ENCODE measurements at places on chromosomes 7 and 10.

GRCh38 chr10:30854656-30855055 is 177.0 kb downstream of the ZNF438 start:
- no peak for DNase-seq

GRCh38 chr10:129449893-129450292 is 17.1 kb upstream of the MGMT start:
- DNase-seq: no peak

DNA sequence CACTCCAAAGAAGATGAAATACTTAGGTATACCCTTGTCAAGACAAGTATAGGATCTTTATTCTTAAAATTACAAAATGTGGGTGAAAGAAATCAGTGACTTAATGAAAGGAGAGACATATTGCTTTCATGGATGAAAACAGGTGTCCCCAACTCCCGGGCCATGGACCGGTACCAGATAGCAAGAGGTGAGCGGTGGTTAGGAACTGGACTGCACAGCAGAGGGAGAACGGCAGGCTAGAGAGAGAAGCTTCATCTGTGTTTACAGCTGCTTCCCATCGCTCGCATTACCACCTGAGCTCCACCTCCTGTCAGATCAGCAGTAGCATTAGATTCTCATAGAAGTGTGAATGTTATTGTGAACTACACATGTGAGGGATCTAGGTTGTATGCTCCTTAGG is 408.9 kb downstream of the CALN1 start:
- no peak for DNase-seq

DNA sequence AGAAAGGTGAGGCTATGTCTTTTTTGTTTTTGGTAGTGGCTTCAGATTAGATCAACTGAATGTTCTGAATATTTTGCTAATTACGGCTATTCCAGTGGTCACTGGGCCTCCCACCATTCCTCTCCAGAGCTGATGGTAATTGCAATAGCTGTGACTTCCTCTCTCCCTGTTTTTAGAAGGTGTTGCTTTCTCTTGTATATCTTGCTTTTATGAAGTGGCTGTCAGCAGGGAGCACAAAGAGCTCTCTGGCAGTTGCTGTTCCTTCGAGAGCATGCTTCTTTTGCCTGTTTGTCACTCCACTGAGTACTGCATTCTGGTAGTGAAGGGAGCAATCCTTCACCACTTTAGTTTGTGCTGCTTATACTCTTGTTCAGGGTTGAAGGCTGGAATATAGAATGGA is 133.3 kb downstream of the EXOC4 start:
- no peak for DNase-seq

DNA sequence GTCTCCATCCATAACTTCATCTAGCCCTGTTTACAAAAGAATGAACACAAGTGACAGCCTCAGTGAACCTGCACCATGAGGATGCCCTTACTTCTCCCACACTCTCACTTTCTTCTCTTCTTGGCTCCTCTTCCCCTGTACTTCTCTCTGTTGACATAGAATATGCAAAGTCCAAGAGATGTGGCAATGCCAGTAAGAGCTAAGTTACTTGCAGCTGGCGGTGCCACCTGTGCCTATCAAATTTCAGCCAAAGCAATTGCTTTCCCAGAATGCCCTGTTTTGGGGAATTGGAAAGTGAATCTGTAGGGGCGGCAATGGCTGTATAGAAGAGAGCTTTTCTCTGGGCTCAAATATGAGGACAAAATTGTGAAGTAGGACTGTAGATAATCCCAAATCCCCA is 557.8 kb downstream of the AUTS2 start:
- no peak for DNase-seq

- no peak for DNase-seq
These were observed 274.8 kb downstream of the SFMBT2 start for GRCh38 chr10:7136016-7136415.

- no peak for DNase-seq
These were observed 56.2 kb downstream of the SEMA3D start for GRCh38 chr7:85130702-85131101.

GRCh38 chr7:150804802-150805201 is 4.2 kb downstream of the TMEM176A start:
- DNase-seq: no peak

- DNase-seq: no peak
These were observed 7.1 kb downstream of the AGMO start for GRCh38 chr7:15554744-15555143.

- no peak for DNase-seq
These were observed 142.9 kb downstream of the NOC3L start for GRCh38 chr10:94219829-94220228.

GRCh38 chr7:51240868-51241267 is 75.7 kb downstream of the COBL start:
- no peak for DNase-seq

DNA sequence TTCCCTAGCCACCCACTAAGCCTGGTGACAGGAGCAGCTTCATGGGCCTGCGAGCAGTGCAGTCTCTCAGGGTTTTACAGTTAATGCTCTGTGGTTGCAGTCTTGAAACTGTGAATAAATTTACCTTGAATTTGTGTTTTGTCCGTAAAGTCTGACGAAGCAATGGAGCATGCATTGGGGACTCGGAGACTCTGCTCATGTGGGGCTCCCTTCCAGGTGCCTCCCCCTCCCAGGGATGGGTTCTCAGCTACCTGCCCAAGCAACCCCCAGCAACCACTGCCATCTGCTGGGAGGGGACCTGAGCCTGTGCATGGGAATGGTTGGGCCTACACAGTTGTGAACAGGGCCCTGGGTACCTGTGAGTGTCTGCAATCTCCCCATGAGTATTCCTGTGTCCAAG is 36.3 kb upstream of the IKZF1 start:
- no peak for DNase-seq

DNA sequence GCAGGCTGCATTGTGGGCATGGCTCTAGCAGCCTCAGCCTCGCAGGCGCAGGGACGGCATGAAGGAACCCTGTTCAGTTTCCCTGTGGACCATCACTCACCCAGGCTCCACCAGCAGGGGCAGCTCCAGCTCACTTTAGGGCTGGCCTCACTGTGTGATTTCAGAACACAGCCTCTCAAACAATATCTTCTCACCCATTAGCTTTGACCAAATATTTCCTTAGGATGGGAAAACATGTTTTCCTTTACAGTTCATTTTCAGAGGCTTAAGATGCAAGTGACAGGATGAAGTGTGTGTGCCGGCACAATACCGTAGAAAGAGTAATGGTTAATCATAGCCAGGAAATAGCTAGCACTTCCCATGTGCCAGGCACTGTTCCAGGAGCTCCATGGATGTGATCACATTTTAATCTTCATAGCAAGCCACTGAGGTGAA is 58.2 kb downstream of the LANCL2 start:
- DNase-seq: no peak

DNA sequence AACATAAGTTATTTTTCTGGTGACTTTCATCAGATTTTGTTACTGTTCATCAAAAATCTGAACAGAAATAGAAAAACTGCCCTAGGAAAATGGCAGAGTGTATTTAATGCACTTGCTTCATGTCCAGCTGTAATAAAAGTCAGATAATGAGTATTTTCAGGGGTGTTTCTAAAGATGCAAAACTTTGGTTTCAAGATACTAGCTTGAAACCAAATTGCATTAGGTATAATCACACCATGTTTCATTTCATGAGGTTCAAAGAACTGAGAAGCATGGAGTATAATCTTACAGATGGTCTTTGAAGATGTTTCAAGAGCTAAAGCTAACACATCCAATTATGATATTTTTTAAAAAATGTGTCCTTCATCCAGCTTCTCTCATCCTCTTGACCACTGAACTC is 128.9 kb downstream of the NRCAM start:
- DNase-seq: no peak

GRCh38 chr7:5424749-5425506 is 1.3 kb upstream of the TNRC18 start:
- DNase-seq: no peak

DNA sequence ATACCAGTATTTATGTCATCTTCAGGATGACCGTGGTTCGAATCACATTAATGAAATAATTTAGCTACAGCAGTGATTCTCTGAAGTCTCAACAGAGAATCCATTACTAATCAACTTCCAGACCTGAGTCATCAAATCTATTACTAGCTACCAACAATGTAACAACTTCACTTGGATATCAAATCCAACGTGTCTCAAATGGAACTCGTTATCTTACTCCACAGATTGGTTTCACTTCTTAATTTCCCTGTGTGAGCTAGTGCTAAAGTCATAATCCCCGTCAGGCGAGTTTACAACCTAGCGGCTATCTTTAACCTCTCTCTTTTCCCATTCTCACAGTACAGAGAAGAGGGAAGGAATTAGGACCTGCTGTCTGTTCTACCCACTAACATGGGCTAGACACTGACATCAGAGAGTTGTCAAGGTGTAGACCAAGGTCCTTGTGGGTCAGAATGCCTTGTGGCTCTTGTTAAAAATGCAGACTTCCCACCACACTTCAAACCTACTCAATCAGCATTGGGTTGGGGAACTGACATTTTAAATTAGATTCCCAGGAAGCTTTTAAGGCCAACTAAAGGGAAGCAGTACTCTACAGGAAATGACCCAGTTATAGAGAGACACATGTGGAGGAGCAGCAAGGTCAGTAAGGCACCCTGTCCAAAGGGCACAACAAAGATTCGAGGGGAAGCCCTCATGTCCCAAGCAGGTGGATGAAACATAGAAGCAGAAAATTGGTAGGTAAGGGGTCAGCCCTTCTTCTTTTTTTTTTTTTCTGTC is 57.3 kb upstream of the GSAP start:
- no peak for DNase-seq

DNA sequence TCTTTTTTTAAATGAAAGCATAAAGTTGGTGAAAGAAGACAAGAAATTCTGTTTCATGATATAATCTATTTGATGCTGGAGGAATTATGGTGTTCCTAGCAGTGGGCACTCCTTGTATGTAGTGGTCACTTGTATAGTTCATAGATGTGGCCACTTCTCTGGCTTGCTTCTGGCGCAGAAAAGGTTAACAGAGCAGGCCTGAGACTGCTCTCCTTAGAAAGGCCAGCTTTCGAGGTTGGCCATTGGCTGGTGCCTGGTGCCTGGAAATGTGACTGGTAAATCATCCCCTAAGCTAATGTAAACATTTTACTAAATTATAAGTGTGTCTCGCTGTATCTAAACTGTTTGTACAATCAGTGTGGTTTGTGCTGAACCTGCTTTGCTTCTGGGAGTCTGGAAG is 276.1 kb downstream of the PHTF2 start:
- DNase-seq: no peak

- DNase-seq: no peak
These were observed 66.5 kb upstream of the PPP2R2D start for GRCh38 chr10:131834152-131834810.

GRCh38 chr7:70635633-70636032 is 496.3 kb upstream of the GALNT17 start:
- no peak for DNase-seq

DNA sequence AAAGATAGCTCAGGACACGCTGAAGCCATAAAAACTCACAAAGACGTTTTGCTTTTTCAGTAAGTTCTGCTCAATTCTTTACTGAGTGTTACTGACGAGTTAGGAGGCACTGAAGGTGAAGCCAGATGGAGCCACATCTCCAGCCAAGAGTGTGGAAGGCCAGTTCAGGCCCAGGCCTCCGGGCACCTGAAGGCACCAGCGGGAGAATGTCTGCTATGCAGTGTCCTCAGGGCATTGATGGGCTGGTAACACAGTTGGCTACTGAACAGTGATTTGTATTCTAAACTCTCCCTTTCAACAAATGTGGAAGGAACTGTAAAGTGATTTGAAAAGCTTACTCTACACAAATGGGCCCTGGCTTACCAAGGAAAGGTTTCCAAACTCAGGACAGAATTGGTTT is 64.8 kb upstream of the SVIL start:
- DNase-seq: no peak

- DNase-seq: no peak
These were observed 119.0 kb upstream of the FEZF1 start for GRCh38 chr7:122423591-122423990.

- no peak for DNase-seq
These were observed 48.9 kb downstream of the PARD3 start for GRCh38 chr10:34766266-34766600.

- DNase-seq: no peak
These were observed 19.1 kb downstream of the DENND2A start for GRCh38 chr7:140621401-140622021.

- no peak for DNase-seq
These were observed 723.1 kb upstream of the GALNT17 start for GRCh38 chr7:70408891-70409290.

DNA sequence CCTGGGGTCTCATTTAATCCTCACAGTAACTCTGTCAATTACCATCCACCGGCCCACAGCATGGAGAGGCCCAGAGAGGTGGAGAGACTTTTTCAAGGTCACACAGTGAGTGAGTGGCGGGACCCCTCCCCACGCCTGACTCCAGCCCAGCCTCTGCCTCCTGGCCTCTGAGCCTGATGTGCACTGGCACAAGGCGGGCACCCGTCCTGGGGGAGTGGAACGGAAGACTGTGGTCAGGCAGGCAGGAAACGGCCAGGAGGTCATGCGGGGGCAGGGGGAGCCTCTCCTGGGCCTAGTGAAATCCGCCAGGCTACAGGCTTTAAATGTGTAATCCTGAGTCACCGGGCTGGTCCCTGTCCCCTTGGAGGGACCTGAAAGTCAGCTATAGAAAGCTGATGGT is 32.2 kb downstream of the ZCCHC24 start:
- DNase-seq: no peak

- DNase-seq: no peak
These were observed 53.6 kb upstream of the AGR3 start for GRCh38 chr7:16935341-16935735.

GRCh38 chr10:124530215-124530665 is 68.6 kb downstream of the LHPP start:
- DNase-seq: peak; percentile 64

GRCh38 chr7:2313450-2314208 is 612 bp downstream of the SNX8 start:
- no peak for DNase-seq

- DNase-seq: no peak
These were observed 234.3 kb upstream of the MBL2 start for GRCh38 chr10:53006663-53007526.

All from T-helper 1 cell (primary cell).